ENCODE measurements at places on chromosomes 4 and X.

DNA sequence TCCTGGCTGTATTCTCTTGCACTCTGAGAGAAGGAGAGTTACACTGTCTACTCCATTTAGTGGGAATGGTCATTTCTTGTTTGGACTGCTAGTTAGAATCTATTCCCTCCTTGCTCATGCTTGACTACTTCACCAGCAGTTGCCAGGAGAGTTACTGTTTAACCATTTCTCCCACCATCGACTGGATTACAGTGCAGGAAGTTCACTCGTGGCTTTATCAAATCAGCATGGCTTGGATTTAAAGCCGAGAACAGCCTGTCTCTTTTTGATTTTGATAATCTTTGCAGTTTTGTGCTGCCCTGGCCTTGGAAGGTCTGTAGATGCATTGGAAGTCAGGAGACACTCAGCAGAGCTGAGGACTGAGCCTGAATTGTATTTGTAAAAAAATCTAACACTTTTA lies 3.2 kb downstream of the GBA3 start:
- no peak for DNase-seq

DNA sequence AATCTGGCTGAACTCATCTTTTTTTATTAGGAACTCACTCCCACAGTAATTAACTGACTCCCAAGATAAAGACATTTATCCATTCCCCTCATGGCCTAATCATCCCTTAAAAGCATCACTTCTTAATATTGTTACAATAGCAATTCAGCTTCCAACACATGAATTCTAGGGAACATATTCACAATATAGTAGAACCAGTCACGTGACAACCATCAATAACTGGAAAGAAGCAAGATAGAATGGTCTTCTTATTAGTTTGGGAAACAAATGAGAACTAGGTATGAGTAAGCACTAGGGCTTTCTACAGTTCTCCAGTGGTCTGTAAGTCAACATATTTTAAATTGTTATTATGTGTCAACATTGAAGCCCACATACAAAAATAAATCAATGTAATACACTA lies 170.1 kb downstream of the KLHL4 start:
- no peak for DNase-seq

DNA sequence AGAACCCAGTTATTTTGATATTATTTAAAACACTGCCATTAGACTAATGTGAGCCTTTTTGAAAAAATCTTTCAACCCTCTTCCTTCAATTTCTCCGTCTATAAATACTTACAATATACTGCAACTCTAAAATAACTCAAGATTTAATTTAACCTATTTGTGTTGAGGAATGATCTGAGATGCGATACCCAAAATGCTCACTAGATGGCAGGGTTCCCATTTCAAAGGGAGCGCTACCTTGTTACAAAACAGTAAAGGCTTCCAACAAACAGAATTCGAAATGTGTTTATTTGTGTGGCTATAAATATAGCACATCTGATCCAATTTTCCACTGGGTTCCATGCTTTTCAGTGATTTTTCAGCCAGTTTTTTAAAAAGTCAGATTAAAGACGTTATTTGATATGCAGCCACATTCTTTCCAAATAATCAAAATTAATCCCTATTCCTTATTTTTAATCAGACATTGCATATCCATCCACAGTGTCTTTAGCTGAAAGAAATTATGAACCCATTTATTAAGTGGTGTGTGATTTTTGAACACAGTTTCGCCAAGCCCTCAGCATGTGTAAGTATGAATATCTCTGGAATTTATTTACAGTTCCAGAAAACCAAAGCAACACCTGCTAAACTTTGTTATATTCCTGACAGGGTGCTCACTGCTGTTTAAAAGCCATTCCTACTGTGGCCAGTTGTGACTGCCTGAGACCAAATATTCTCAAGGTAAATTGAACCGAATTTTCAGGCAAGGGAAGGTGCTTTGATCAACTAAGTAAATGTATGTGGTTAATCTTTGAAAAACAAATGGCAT lies 668.0 kb upstream of the LCORL start:
- peak; percentile 81 for DNase-seq

DNA sequence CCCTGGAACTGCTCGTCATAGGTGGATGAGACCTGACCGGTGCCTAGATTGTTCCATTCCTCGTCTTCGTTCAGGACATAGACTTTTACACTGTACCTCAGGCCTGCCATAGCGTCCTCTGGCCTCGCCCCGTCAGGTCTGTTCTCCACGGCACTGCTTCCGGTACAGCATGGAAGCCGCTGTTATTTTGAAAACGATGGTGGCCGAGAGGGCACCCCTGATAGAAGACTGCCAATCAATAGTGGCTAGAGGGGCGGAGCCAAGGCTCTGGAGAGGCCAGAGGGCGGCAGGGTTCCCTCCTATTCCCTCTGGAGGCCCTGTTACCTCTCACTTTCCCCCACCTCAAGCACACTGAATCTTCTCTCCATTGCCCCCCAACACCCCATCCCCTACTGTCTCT lies at the start of gene PPP4R3C:
Gene PPP4R3C, minus strand, starts transcription at position 155 of the 400 bp plus-strand sequence. Its CDS starts 45 bp downstream, at position 110.
- DNase-seq: no peak

- no peak for DNase-seq
Measured at GRCh38 chr4:7648544-7649395, 214.0 kb upstream of the PSAPL1 start.

DNA sequence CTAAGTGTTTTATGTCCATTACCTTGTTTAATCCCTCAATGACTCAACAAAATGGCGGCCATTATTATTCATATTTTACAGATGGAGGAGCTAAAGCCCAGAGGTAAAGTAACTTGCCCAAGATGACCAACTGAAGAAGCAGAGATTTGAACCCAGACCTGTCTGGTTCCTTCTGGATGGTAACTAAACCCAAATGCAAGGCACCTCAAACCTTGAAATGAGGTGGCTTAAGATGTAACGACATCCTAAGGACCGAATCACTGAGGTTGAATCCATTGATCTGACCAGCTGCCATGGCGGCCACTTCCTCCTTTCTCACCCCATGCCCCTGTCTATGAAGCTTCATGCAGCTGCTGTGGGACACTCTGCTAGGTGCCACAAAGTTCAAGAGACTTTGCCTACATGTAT lies 932 bp downstream of the TLR10 start:
- DNase-seq: no peak

DNA sequence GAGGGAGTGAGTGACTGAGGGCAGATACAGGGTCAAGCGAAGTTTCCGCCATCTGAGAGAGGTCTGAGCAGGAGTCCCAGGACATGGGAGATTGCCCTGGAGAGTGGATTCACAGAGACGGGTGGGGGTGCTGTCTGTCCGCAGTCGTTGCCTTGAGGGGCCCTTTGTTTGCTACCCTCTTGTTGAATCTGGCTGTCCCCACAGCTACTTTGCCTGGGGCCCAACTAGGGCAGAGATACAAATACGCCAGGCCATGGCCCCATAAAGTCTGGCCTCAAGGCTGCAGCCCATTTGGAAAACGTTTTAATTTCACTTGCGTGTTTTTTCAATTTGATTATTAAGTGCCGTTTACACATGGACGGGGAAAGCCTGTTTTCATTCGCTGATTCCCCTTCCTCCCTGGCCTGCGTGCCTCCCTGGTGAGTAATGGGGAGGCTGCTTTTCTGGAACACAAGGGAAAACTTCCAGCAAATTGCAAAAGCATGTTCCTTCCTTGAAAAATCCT lies 134.4 kb downstream of the SMIM20 start:
- peak; percentile 79 for DNase-seq

- no peak for DNase-seq
Measured at GRCh38 chrX:13232484-13232883, 87.4 kb downstream of the ATXN3L start.

GRCh38 chrX:100447655-100448397 lies 37.8 kb upstream of the PCDH19 start:
- DNase-seq: peak; percentile 73

DNA sequence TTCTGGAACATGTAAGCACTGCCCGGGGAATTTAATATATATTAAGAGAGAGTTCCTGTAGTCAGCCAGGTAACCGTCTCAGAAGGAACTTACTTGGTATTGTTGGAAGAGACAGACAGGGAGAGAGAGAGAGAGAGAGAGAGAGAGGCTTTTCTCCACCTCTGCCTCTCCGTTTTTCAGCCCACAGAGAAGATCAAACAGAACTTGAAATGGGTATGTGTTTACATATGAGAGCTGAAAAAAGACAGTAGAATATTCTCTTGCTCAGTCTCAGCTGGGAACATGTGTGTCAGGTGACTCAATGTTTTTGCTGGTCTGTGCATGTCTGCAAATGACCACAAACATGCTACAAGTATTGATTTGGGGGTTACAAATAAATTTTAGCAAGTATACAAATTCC lies 81.9 kb downstream of the MAGED1 start:
- no peak for DNase-seq

GRCh38 chr4:143389579-143390195 lies 53.0 kb downstream of the GAB1 start:
- DNase-seq: no peak

GRCh38 chr4:180635281-180635680 lies 1607.9 kb upstream of the TENM3 start:
- no peak for DNase-seq

GRCh38 chr4:65561164-65561563 lies 109.1 kb downstream of the EPHA5 start:
- DNase-seq: no peak

DNA sequence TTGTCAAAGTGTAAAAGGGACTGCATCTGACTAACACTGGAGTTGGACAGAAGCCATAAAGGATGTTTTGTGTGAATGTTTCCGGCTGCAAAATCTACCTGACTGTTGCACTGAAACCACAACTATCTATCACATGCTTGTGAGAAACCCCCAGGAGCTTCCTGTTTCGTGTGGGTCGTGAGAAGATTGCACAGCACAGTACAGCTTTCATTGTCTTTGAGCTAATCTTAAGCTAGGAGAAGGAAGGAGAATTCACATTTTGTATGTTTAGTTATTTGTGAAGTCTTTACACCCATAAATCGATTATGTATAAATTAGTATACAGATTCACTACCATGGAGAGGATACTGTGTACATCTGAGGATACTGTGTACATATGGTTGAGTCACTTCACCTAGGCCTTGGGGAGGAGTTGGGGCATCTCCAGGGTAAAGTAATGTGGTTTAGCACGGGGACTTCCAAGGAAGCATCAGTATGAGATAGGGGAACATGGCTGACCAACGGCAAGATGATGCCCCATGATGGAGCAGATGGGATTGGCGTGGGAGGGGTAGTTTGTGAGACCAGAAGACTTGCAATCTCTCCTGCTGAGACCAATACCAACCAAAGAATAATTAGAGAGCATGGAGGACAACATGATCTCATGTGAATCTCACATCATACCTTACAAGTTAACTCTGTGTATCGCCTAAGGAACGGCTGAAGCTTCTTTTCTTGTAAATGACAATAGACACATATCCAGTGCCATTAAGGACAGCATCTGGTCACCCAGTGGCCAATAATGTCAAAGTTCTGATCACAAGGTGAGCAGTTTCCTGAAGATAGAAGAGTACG lies 43.1 kb upstream of the FAM9C start:
- DNase-seq: no peak

GRCh38 chr4:6134612-6135220 lies 65.6 kb downstream of the JAKMIP1 start:
- DNase-seq: no peak

- DNase-seq: no peak
Measured at GRCh38 chr4:47669946-47670345, 167.9 kb downstream of the CORIN start.

GRCh38 chr4:96037705-96038104 lies 197.8 kb downstream of the PDHA2 start:
- DNase-seq: no peak

DNA sequence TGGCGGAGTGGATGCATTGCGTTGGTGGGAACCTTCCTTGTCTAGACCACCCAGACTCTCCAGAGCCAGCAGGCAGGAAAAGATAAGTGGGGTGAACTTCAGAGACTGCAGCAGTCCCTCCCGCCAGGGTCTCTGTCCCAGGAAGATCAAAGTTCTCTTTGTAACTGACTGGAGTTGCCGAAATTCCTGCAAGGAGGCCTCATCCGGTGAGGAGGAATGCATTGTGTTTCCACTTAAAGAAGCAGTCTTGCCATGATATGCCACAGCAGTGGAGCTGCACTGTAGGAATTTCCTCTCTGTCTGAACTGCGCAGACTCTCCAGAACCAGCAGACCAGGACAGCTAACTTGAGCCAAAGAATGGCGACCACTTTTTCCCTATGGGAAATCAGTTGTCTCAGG lies 1190.4 kb downstream of the TECRL start:
- DNase-seq: no peak

- no peak for DNase-seq
Measured at GRCh38 chr4:29278585-29278984, 1441.6 kb upstream of the PCDH7 start.

- DNase-seq: no peak
Measured at GRCh38 chr4:24287096-24287495, 297.3 kb downstream of the DHX15 start.

- DNase-seq: no peak
Measured at GRCh38 chr4:22978656-22979055, 285.9 kb downstream of the GBA3 start.

GRCh38 chrX:14946606-14947155 lies 73.5 kb downstream of the MOSPD2 start:
- DNase-seq: no peak

- no peak for DNase-seq
Measured at GRCh38 chr4:13329963-13330362, 154.2 kb downstream of the RAB28 start.

- no peak for DNase-seq
Measured at GRCh38 chr4:23153076-23153475, 460.3 kb downstream of the GBA3 start.

DNA sequence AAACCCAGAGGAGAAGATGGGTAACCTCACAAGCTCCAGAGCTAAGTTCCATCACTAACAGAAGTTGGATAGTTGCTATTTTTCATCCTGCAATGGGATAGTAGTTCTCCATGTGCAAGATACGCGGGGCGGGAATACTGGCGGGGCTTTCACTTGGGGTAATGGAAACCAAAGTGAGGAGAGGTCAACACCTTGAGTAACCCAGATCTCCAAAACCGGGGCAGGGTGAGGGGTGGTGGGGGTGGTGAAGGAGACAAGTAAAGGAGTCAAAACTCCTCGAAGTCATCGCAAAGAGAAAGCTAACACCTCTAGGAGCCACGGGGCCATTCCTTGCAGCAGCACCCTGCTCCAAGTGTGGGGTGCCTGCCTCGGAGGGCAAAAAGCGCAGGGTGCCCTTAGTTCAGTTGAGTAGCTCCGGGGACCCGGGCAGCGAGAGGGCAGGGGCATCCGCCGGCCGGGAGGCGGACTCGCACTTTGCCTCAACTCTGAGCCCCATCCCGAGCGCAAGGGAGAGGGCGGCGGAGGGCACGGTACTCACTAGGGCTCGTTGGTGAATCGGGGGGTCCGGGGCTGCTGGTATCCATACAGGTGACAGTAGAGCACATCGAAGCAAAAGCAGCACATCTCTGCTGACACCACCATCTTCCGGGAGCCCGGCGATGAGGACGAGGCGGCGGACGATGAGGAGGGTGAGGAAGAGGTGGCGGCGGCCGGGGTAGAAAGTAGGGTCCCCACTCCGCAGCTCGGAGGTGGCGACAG lies 645 bp downstream of the AMMECR1 start:
- DNase-seq: peak; percentile 48

- DNase-seq: no peak
Measured at GRCh38 chr4:45663628-45664081, 460.2 kb downstream of the GABRG1 start.

- no peak for DNase-seq
Measured at GRCh38 chrX:30246769-30247489, at the start of gene MAGEB1. Gene MAGEB1 (plus strand): TSS chrX:30247146. CDS start chrX:30250494, 3,348 bp downstream.

Data from right forelimb (tissue), 1 donor.